ENCODE measurements at places on chromosomes 7 and 10.

- DNase-seq: peak; percentile 53
Observed at GRCh38 chr7:2956526-2957368, 86.9 kb downstream of the CARD11 start.

DNA sequence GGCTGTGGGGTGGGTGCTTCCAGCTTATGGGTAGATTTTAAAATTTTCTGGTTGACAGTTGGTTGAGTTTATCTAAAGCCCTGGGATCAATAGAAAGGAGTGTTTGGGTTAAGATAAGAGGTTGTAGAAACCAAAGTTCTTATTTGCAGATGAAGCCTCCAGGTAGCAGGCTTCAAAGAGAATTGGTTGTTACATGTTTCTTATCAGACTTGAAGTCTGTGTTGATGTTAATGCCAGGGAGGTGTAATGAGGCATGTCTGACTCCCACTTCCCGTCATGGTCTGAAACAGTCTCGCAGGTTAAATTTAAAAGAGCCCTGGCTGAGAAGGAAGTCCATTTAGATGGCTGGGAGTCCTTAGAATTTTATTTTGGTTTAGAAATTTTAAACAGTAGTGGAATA is 165.2 kb upstream of the TMEM72 start:
- no peak for DNase-seq

GRCh38 chr7:71613313-71613712 is 481.4 kb downstream of the GALNT17 start:
- peak; percentile 58 for DNase-seq

DNA sequence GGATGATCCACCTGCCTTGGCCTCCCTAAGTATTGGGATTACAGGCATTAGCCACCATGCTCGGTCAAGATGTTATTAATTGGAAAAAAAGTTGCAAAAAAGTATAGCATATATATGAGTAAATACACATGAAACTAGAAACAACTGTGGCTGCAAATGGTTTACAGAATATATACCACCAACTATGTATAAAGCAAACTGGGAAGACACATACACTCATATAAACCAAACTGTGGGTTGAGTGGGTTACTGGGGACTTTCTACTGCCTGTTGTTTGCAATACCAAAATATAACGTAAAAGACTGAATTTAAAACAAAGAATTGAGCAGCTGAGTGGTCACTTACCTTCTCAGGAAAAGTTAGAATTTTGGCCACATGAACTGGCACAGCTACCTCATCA is 8.1 kb downstream of the POLR3A start:
- DNase-seq: no peak

- DNase-seq: no peak
Observed at GRCh38 chr10:30791197-30791611, 161.7 kb upstream of the LYZL2 start.

DNA sequence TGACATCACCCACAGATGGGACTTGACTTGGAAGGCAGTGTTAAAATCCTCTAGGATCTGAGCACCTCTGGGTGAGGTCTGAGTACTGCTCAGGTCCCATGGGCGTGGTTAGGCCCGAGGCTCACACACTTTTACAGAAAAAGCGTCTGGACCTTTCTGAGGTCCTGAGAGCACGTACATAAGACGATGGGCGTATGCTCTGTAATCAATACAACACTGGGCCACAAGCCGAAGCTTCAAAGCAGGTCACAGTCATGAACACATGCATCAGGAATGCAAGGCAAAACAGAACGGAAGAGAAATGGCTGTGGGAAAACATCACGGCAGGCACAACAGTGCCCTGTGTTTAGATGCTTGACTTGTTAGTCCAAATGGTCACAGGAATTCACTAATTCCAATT is 112.2 kb downstream of the LARP4B start:
- peak; percentile 52 for DNase-seq
